ENCODE measurements at places on chromosomes 12 and 14. TPM values are rescaled to one million over a fixed set of nuclear protein-coding genes. Genes with fewer than 3 reads are reported as not detected.
A peak's percentile ranks its signal among the peaks of the same experiment; 100 is the strongest.

LTB4R gene
- 28.0 TPM for total RNA-seq

DNA sequence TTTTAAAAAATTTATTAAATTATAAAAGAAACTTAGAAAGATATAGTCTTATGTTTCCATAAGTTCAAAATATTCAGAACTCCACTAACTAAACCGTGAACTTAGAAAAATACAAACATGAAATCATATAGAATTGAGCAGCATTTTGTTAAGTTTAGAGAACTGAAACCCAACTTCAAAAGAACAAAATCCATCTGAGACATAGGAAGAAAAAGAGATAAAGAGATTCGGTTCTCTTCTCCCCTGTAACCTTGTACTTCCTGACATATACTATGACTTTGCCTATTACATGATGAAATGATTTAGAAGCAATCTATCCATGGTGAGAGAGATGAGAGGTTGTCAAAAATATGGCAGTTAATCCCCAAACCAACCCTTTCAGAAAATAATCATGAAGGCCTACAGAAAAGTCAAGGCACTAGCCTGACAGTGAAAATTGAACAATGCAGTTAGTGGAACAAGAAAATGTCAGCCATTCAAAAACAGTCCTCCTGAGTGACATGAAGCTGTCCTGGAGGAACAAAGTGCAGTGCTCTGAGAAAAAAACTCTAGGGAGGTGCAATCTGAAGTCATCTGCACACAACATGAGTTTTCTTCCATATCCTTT lies 44.0 kb downstream of the C12orf50 start:
- H3K27me3 ChIP-seq, result no peaks in the 10 kb centered on the region
- H3K36me3 ChIP-seq, result no peaks in the 10 kb centered on the region
- H3K4me1 ChIP-seq, result no peaks in the 10 kb centered on the region
- DNase-seq, result no peak
- no peak overlapping the region for H3K4me3 ChIP-seq

SDSL gene
- total RNA-seq, result 0.37 TPM

DNA sequence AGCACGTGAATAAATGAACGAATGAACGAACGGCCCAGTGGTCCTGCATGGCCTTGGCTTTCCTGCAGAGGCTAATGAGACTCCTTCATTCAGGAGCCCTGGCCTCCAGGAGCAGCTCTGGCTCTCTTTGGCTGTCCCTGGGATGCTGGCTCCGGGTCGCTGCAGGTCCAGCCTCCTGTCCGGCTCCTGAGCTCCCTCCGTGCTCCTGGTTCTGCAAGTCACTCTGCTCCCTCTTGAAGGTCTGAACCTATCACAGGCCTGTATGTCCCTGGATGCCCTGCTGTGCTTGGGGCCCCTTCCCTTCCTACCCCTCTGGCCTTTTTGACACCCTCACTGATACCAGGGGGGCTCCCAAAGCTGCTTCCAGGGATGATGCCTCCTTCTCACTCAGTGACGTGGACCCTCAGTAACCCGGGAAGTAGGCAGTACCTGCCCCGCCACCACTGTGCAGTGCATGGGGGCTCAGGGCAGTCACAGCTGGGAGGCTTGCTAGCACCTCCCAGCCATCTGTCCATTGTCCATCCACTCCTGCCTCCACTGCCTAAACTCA lies 133.7 kb upstream of the C14orf180 start:
- no peak for DNase-seq
- no peak overlapping the region for H3K4me3 ChIP-seq
- no peaks in the 10 kb centered on the region for H3K4me1 ChIP-seq
- H3K27ac ChIP-seq, result no peak overlapping the region

GRCh38 chr12:4286228-4286627 lies 12.7 kb downstream of the CCND2 start:
- H3K4me1 ChIP-seq, result peaks cover 96% of the 10 kb centered on the region
- H3K27me3 ChIP-seq, result no peaks in the 10 kb centered on the region
- no peak for DNase-seq
- H3K4me3 ChIP-seq, result no peak overlapping the region
- H3K27ac ChIP-seq, result peak overlapping the region; percentile 41
